Left lung (tissue), 14 donors: ENCODE measurements at places on chromosomes 5 and 9. TPM values are rescaled to one million over a fixed set of nuclear protein-coding genes. Genes with fewer than 3 reads are reported as not detected.

Gene IL9
- total RNA-seq, result not detected

Gene SLC34A3
- total RNA-seq, result not detected

Gene MED27
- 18.1 TPM for total RNA-seq

Gene CTNND2
- total RNA-seq, result not detected

Gene TMC1
- total RNA-seq, result not detected

Gene PCDHB5
- total RNA-seq, result 7.5 TPM

Gene MELK
- 9.4 TPM for total RNA-seq

Gene SLC25A48
- 0.64 TPM for total RNA-seq

DNA sequence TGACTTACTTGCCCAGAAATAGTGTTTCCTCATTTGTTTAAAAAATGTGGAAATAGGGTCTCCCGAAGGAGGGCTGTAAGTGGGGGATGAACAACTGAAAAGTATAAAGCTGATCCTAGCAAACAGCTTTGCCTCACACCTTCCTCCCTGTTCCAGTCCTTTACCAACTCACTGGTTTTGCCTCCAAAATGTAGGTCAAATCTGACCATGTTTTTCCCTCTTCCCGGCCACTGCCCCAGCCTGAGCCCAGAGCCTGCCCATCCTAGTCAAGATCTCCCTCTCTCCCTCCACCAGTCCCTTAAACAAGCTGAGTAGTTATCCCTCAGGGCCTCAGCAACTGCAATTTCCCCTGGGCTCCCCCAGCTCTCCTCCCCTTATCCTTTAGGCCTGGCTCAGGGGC, 82.4 kb upstream of the FBXW11 start:
- DNase-seq, result no peak

- no peak for DNase-seq
Observed at GRCh38 chr5:92662741-92663140, 918.3 kb downstream of the NR2F1-AS1 start.

- no peak for DNase-seq
Observed at GRCh38 chr9:98940276-98940675, 3.4 kb upstream of the COL15A1 start.

GRCh38 chr5:153515301-153515700, 24.8 kb downstream of the GRIA1 start:
- DNase-seq, result no peak

DNA sequence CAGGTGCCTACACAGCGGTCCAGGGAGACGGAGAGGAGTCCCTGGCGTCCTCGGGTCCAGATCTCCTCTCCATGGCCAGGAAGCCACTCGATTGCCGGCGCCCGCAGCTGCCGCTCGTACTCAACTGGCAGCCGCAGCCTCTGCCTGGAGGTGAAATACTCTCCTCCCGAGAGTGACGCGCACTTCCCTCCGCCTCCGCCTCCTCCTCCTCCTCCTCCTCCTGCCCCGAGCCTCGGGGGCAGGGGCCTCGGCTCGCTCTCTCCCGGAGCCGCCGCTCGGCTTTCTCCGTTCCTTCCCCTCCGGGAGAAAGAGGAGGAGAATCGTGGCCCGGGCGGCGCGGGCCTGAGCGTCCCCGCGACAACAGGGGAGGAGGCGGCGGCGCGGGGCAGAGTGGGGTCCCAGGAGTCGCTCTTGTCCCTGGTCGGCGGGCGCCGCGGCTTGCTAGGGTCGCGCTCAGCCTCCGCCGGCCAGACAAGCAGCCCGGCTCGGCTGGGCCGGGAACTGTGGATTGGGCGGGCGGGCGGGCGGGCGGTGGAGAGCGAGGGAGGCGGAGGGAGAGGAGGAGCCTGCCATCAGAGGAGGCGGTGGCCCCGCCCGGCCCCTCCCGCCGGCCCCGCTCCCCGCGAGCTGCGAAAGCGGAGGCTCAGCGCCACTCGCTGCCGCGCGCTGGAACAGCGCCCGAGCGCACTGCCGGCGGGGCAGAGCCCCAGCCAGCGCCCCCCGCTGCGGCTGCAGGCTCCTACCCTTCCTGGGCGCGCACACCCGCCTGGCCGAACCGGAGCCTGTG, at the start of gene CEMIP2:
TSS of gene CEMIP2 (minus strand) at position 126 of the 787 bp plus-strand sequence. CDS start 18,140 bp downstream, outside the sequence.
- peak; percentile 94 for DNase-seq

DNA sequence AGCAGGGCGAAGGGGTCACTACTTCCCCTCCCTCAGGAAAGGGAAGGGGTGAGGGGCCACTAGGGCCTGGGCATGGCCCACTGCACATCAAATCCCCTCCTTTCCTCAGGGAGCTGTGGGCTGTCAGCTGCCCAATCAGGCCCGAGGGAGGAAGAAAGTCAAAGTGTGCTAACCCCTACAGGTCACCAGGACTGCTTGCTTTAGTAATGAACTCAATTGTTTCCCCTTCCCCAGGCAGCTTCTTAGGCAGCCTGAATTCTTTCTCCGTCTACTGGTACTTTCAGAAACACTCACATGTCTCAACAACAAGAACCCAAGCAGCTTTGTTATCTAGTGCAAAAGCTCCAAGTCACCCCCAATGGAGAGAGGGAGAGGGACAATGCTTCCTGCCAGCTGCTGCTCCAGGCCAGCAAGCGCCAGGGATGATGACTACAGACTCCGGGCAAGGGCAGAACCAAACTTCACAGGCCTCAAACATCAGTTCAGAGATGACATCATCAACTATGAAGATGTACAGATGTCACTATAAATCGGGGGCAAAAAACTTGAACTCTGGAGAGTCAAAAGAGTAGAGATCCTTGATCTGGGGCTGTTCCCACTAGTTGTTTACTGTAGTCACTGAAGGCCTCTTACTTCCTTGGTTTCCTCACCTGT, 100.7 kb downstream of the SLIT3 start:
- DNase-seq, result no peak

DNA sequence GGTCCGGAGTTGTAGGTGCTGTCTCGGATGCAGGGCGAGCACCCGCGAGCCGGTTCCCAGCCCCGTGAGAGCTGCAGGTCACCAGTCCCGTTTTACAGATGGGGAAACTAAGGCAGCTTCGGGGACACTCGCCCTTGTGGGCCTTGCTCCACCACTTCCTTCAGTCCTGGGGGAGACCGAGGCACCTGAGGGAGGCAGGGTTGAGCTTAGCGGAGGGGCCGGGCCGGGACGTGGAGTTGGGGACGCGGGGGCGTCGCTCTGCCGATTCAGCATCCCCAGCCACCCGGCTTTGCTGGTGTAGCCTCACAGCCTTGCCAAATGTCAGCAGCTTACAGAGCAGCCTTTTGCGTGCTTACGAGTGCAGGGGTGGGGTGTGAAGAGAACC, 530 bp downstream of the BBLN start:
- no peak for DNase-seq

DNA sequence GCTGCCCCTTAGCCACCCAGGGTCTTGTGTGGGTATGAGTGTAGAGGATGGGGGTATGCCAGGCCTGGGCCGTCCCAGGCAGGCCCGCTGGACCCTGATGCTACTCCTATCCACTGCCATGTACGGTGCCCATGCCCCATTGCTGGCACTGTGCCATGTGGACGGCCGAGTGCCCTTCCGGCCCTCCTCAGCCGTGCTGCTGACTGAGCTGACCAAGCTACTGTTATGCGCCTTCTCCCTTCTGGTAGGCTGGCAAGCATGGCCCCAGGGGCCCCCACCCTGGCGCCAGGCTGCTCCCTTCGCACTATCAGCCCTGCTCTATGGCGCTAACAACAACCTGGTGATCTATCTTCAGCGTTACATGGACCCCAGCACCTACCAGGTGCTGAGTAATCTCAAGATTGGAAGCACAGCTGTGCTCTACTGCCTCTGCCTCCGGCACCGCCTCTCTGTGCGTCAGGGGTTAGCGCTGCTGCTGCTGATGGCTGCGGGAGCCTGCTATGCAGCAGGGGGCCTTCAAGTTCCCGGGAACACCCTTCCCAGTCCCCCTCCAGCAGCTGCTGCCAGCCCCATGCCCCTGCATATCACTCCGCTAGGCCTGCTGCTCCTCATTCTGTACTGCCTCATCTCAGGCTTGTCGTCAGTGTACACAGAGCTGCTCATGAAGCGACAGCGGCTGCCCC, 2.6 kb downstream of the SLC35A4 start:
- no peak for DNase-seq

DNA sequence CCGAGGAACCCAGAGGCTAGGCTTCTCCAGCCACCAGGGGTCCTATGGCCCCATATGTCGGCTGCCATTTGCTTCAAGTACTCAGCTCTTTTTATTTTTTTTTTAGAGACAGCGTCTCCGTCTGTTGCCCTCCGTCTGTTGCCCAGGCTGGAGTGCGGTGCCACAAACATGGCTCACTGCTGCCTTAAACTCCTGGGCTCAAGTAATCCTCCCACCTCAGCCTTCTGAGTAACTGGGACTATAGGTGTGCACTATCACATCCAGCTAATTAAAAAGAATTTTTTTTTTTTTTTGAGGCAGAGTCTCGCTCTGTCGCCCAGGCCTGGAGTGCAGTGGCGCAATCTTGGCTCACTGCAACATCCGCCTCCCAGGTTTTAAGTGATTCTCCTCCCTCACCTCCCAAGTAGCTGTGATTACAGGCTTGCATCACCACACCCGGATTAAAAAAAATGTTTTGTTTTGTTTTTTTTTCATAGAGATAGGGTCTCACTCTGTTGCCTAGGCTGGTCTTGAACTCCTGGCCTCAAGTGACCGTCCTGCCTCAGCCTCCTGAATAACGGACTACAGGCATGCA, 8.9 kb downstream of the CERCAM start:
- DNase-seq, result no peak

DNA sequence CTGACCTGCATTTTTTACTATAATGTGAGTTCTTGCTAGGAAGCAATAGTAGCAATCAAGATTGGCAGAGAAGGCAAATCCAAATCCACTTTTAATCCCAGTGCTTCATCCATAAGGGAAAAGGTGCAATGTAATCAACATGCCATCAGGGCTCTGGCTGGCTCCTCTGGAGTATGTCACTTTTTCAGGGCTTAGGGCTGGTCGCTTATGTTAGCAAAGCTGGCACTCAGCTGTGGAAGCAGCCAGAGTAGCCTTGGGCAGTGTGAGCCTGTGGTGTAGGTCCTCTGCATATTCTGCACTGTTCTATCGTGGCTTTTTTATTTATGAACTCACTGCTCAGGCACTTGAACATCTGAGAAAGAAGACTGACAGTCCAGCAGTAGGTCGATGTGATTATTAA, 16.1 kb downstream of the ACTBL2 start:
- no peak for DNase-seq

DNA sequence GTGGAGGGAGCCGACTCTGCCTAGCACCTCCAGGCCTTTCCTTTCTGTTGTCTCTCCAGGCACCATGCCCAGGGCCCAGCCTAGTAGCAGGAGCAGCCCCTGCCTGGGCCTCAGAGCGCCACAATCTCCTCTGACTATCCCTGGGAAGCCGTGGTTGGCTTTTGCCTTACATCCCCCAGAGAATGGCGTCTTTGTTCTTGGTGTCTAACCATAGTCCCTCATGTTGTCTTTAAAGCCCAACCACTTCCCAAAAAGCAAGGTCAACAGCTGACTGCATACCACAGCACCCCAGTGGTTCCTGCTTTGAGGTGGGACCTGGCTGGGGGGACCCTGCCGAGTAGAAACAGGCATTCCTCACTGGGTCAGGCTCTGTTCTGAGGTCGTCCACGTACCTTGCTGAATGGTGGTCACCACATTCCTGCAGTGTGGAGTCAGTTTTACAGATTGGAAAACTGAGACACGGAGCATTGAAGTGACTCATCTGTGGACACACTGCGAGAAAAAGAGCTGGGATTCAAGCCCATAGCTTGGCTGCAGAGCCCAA, 13.7 kb upstream of the CERCAM start:
- DNase-seq, result no peak

- no peak for DNase-seq
Observed at GRCh38 chr5:145681686-145682085, 153.5 kb downstream of the PRELID2 start.

- no peak for DNase-seq
Observed at GRCh38 chr5:60927450-60927849, 17.4 kb downstream of the ERCC8 start.

DNA sequence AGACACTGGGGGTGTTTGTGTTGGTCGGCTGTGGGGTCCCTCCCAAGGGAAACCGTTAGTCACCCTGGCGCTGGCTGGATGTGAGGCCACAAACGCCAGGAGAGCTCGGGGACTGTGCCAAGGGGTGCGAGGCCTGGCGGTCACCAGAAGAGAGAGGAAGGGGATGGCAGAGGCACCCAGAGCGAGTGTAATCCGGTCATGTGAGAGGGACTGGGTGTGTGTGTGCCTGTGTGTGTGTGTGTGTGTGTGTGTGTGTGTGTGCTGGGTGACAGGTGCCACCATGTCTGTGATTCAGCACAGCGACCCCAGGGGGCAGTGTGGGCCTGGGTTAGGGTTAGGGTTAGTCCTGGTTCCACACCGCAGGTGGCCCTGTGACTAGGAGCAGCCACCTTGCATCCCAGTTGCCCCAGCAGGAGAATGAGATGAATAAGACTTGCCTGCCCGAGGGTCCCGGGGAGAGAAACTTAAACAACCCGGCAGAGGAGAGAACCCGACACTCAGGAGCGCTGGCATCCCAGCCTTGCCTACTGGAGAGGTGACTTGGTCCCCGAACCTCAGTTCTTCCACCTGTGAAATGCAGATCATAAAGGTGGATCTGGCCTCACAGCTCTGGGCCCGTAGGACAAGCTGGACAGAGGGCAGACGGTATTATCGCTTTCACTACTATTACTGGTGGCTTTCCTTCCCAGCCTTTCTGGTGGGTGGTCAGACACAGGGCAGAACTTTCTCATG, 1.4 kb upstream of the ADAMTSL2 start:
- no peak for DNase-seq

DNA sequence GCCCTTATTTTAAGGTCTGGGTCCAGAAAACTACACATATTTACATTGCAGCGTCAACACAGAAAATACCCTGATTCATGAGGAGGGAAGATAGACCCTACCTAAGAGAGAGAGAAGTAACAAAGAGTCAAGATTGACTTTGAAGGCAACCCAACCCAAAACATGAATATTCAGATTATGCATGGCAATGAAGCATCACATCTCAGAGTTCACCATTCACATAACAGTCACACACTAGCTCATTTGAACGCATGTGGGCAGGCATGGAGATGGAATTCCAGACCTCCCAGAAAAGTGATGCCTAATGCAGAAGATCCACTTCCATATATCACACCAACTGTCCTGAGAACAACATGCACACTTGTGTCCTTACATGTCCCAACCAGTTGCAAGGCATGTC, 190.1 kb upstream of the ITGA1 start:
- no peak for DNase-seq

GRCh38 chr5:94072116-94072515, 330.7 kb upstream of the POU5F2 start:
- DNase-seq, result no peak

- no peak for DNase-seq
Observed at GRCh38 chr5:153491856-153492255, 1.4 kb downstream of the GRIA1 start.

DNA sequence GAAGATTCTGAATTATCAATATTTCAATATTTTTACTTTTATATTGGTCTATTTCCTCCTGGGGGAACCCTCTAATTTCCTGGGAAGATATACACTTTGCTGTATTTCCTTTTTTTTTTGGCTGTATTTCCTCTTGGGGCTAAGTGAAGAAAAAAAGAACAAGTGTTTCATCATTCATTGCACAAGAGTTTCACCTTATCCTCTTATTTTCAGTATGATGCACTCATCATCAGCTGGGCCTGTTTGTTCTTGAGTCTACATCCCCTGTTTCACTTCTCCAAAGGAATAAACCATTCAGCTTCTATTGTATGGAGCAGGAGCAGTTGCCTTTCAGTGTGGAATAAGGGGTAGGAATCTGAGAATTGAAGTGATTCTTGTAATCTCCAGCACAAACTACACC, 210.8 kb downstream of the FAM170A start:
- DNase-seq, result no peak

GRCh38 chr5:176608937-176609723, 826 bp downstream of the GPRIN1 start:
- DNase-seq, result no peak

GRCh38 chr5:75366787-75367186, 29.8 kb downstream of the HMGCR start:
- DNase-seq, result no peak
